ENCODE measurements at places on chromosomes 11 and 22.

DNA sequence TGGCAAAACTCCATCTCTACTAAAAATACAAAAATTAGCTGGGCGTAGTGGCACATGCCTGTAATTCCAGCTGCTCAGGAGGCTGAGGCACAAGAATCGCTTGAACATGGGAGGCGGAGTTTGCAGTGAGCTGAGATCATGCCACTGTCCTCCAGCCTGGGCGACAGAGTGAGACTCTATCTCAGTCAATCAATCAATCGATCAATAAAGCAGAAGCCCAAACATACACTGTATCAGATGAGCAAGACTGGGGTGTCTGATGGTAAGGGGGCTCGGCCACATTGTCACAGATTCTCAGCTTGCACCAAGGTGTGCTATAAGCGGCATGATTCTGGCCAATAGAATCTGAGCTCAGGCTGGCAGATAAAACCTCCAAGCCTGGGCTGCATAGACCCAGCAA, 261.1 kb downstream of the BUD13 start:
- DNase-seq, result no peak

- DNase-seq, result no peak
These were observed 27.3 kb downstream of the FAM168A start for GRCh38 chr11:73570415-73571114.

GRCh38 chr22:46070215-46070802, 80.0 kb upstream of the PPARA start:
- DNase-seq, result peak; percentile 59

GRCh38 chr11:67345920-67346819, 7.2 kb downstream of the POLD4 start:
- DNase-seq, result peak; percentile 67

DNA sequence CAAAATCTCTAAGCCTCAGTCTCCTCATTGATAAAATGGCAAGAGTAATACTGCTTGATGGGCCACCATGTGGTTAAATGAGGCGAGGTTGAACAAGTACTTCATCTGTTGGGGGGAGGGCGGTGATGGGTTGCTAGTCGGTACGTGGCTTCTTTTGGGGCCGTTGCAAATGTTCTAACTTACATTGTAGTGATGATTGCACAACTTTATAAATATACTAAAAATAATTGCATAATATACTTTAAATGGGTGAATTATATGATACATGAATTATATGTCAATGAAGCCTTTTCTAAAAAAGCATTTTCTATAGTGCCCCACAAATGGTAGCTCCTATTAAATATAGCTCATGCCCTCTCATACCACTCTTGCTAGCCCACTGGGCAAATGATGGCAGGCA, 6.5 kb downstream of the MS4A8 start:
- no peak for DNase-seq

DNA sequence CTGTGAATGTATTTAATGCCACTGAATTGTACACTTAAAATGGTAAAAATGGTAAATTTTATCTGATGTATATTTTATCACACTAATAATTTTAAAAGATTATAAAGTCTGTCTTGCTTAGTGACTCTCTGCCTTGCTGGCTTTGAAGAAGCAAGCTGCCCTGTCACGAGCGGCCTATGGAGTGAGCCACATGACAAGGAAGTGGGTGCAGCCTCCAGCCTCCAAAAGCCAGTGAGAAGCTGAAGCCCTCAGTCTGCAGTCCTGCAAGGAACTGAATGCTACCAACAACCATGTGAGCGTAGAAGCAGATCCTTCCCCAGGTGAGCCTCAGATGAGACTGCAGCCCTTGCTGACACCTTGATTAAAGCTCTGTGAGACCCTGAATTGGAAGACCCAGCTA, 20.0 kb downstream of the C11orf24 start:
- DNase-seq, result no peak

DNA sequence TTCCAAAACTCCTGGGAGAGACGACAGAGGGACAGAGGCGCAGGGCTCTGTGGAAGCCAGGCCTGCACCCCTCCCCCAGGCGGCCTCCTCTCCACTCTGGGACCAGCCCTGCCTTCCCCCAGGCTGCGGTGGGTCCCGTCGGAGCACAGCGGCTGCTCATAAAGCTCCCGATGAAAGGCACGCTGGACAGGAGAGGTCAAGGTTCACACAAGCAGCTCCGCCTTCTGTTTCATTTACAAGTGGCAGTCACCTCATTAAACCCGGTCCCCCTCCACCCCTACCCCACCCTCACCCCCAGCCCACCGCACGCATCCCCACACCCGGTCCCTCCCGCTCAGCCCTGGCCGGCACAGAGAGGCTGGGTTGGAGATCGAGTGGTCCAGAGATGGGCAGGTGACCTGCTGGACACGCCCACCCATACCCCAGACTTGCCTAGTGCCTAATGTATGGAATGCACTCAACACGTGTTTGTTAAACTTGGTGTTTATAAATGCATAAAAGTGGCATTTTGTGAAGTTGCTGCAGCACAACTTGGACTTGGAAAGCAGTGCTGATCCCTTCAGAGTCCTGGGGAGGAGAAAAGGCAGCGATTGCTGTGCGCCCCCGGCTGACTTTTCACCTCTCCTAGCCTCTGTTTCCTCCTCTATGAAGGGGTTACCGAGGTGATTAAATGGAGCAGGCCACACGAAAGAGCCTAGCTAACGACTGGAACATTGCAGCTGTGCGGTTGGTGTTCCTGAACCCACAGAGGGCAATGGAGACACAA, 26.0 kb downstream of the RPUSD4 start:
- DNase-seq, result no peak

DNA sequence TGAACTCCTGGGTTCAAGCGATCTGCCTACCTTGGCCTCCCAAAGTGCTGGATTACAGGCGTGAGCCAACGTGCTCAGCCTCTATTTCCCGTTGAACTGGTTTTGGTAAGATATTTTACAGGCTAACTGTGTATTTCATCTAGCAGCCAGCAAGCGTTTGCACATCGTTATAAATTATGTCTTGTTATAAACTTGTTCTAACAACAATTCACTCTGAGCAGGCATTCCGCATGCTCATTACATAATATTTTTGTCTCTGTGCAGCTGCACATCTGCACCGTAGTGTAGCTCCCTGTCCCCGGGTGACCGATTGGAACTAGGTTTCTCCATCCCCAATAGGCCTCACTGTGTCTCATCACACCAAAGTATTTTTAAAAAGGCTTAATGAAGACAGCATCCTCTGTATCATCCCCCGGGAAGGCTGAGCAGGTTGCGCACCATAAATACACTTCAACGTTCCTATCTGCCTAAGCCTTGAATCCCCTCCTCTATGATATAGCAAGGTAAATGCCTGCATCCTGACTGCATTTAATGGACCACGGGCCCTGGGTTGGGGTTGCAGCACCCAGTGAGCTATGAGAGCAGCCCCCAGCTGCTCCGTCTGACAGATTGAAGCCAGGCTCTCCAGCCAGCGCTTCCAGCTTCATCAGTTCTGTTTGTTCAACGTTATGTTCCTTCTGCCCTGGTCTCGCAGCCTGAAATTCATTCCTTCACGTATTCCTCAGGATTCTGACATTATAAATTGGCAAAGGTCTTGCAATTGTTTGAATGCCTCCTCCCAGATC, 47.7 kb downstream of the TST start:
- no peak for DNase-seq

DNA sequence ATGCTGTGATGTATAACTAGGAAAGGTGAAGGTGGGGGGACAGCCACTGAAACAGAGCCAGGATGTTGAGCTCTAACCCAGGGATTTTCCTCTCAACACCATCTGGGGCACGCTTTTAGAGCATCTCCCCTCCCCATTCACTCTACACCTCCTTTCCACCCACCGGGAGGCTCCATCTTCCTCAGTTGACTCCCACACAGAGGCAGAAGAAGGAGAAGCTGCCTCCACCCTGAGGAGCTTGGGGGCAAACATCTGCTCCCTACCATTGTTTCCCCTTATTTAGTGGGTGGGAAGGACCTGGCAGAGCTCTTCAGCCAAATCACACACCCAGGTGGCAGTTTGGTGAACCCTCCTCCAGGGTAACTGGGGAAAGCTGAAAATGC, 50.0 kb upstream of the ADA2 start:
- DNase-seq, result no peak

- no peak for DNase-seq
These were observed 10.0 kb upstream of the CCDC83 start for GRCh38 chr11:85845124-85845631.

DNA sequence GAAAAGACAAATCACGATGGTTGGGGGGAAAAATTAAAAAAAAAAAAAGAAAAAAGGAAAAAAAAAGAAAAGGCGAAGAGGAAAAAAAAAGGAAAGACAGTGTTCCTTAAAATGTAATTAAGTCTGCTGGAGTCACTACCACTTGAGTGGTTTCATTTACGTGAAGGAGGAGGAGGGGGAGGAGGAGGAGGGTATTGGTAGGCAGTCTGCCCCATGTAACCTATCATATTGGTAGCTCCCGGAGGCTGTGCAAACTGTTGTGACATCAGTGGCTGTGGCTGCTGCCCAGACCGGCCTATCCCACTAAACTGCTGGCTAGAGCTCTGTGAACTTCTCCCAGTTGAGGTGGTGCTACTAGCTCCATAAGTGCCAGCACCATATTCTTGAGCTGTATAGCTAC, 17.9 kb downstream of the KDELR3 start:
- DNase-seq, result no peak

DNA sequence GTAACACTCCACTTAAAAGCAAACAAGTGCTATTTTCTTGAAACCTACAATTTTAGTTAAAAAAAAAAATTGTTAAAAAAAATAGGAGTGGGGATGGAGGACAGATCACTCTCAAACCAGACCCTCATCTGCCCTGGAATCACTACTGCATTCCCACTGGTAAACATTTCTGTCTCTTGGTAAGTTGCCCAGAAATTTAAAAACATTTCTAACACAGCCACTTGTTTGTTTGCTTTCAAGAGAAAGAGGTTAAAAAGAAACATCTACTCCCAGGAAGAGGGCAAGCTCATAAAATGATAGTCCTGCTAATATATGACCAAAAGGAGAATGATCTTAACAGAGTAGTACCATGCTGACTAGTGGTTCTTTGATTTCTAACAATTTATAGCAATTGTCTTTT, 83.3 kb downstream of the SGSM3 start:
- DNase-seq, result no peak

- DNase-seq, result no peak
These were observed 269.3 kb upstream of the ANO3 start for GRCh38 chr11:26062660-26063059.

DNA sequence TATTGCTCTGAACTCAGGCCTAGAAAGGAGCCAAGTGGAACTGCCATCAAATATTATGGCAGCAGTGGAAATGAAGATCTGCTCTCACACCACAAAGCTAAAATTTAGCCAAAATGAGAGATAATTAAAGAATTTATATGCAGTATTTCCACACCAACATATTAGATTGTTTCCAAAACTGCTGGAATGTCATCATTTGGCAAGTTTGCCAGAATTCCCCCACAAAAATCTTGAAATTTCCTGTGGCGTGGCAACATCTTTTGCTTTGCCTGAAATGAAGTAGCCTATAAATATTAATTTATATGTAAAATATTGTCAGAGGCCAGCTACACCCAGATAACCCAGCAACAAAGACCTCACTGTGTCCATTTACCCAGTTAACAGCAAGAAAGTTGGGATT, 13.8 kb downstream of the C11orf71 start:
- no peak for DNase-seq

GRCh38 chr11:5488798-5489399, 414 bp downstream of the OR52D1 start:
- no peak for DNase-seq

DNA sequence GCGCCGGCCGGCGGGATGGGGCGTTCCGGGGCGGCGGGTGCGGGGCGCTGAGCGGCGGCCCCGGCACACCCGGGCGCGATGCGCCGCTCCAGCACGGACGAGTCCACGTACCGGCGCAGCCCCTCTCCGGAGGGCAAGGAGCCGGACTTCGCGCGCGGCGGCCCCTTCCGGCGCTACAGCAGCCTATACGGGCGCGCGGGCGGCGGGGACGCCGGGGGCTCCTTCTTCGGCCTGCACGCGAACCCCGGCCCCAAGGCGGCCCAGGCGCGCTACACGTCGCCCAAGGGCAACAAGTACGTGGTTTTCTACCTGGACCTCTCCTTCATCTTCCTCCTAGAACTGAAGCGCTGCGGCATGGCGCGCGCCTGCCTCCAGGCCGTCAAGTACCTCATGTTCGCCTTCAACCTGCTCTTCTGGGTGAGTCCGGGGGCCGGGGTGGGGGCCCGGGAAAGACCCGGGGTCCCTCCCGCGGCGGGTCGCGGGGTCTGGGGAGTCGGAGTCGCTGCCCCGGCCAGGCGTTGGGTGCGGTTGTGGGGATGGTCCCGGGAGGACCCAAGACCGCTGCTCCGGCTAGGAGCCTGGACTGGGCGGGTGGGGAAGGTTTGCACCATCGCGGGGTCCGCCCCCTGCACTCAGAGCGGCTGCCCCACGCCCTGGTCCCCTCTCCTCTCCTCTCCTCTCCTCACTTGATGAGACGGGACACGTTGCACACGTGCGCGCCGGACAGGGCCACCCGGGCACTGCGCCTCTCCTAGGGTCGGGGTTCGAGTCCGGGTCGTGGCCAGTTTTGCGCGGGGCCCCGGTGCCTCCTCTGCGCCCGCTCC, 7.5 kb downstream of the TSPAN4 start:
- DNase-seq, result no peak

- DNase-seq, result no peak
These were observed 57.2 kb downstream of the SBF1 start for GRCh38 chr22:50417411-50418210.

DNA sequence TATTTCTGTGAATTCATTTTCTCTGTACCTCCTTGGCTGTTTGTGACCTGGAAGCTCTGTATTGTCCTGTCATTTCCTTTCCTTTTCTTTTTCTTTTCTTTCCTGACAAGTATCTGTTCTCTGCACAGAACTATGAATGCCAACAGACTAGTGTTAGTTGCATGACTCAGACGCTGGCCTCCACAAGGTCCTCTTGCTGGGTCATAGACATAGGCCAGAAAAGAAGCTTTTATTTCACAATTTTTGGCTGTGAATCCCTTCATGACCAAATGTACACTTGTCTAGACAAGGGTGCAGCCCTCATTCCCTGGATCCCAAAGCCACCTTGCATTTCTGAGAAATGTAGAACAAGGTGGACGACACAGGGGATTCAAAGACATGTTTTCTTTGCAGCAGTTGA, 104.1 kb upstream of the MTNR1B start:
- DNase-seq, result no peak
